ENCODE measurements at places on chromosomes 16 and 17. TPM values are rescaled to one million over a fixed set of nuclear protein-coding genes. Genes with fewer than 3 reads are reported as not detected.

Gene CTRB2
- total RNA-seq, result not detected

DNA sequence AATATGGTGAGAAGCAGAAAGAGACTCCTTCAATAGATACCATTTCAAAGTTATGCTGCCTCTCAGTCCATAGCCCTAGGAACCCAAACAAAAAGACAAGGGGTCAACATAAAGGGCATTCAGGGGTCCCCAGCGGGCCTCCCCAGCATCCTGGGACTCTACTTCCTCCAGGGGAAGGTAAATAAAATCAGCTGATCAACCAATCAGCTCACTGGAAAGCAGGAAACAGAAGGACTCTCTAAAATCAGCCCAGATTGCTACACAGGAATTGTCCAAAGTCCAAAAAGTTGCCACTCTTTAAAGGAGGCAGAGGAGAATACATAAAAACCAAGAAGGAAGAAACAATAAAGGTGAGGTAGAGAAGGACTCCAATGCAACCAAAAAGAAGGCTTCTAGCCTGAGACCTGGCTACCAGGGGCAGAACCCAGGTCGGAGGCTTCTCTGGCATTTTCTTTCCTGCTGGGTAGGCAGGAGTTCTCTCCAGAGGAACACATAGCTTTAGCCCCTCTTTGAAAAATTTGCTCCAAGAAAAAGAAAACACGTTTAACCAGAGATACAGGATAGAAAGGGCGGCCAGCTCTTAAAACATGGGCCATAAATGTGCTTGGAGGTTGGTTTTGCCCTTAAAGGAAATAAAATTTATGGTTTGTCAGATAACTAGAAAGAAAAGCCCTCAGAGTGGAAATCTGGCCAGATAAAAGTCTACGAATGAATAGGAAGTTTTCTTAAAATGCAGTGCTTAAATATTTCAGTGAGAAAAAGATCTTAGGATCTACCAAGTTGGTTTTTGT lies 404.6 kb downstream of the SOX9 start:
- DNase-seq, result no peak

DNA sequence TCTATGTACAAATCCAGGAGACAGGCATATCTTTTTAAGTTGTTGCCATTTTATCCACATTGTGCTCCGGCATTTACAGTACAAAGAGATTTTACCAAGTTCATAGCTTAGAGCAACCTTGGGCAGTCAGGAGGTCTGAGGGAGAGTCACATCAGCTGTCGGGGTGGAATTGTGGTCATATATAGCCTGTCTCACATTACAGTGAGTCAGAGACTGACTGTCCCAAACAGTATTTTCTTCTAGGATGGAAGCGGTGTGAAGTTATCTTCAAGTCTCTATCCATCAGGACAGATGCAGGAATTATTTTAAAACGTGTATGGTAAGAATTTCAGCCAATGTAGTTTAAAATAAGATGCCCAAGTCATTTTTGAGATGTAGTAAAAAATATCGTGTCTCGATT lies 53.0 kb downstream of the GPRC5B start:
- DNase-seq, result peak; percentile 89

- DNase-seq, result no peak
Measured at GRCh38 chr17:80287038-80287437, 26.4 kb downstream of the RNF213 start.

Gene ABCA6
- total RNA-seq, result under 0.01 TPM

GRCh38 chr16:4094127-4094773 lies 22.0 kb downstream of the ADCY9 start:
- DNase-seq, result no peak

Gene CCL16
- total RNA-seq, result not detected

- DNase-seq, result no peak
Measured at GRCh38 chr16:76121636-76122035, 155.6 kb upstream of the CNTNAP4 start.

DNA sequence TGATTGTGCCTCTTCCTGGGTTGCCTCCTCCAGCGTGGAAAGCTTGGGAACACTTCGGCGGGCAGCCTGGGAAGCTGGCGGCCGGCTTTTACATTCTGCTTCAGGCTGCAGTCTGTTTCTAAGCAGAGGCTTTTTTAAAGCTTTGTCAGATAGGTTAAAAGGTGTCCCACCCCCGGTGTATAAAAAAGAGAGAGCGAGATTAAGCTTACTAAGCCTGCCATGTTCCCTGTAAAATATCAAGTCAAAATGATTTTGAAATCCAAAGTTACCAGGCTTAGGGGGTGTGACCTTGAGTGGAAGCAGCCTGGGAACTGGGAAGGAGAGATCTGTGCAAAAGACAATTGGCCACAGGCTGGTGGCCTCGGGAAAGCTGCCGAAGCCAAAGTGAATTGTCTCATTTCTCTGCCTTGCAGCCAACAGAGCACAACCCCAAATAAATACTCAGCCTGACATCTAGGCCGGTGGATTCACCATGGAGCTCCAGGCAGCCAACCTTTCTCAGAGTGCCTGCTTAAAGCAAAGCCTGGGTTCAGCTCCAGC lies 254.5 kb downstream of the FTO start:
- no peak for DNase-seq

Gene MMP28
- total RNA-seq, result 0.18 TPM

DNA sequence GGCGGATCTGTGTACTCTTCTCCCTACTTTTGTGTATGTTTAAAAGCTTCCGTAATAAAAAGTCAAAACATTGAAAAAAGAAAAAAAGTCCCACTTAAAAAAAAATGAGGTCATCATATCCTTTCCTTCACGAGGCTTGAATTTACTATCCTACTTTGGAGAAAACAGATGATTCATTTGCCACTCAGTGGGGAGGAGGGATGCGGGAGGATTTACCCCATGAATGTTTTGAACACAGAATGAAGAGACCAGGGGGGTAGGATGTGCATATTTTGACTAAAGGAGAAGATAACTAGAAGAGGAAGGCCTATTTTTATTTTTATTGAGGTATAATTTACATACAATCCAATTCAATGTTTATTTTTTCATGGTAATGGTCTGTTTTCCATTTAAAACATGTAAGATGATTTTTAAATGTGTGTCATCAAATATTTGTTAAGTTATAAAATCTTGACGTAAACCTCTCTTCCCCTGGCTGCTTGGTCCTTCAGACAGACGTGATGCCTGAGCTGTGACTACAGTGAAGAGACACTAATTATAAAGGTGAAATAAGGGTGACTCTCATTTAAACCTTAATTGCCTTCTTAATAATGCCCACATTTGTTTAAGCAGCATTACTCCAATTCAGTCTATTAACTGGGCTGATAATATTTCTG lies 135.4 kb upstream of the AXIN2 start:
- DNase-seq, result peak; percentile 65

All from IMR-90 (cell line).